Stimulated activated CD4-positive, alpha-beta T cell treated with anti-CD3 and anti-CD28 coated beads, Interleukin-4, amount 100 ng/mL, for 24 hours (primary cell): ENCODE measurements at places on chromosomes 5 and 9.

- DNase-seq = no peak
These were observed 744.8 kb downstream of the KCTD16 start for GRCh38 chr5:144915452-144915851.

- DNase-seq = no peak
These were observed 269.6 kb downstream of the ELAVL2 start for GRCh38 chr9:23556459-23556858.

- DNase-seq = no peak
These were observed 150.5 kb downstream of the BNC2 start for GRCh38 chr9:16719921-16720320.

DNA sequence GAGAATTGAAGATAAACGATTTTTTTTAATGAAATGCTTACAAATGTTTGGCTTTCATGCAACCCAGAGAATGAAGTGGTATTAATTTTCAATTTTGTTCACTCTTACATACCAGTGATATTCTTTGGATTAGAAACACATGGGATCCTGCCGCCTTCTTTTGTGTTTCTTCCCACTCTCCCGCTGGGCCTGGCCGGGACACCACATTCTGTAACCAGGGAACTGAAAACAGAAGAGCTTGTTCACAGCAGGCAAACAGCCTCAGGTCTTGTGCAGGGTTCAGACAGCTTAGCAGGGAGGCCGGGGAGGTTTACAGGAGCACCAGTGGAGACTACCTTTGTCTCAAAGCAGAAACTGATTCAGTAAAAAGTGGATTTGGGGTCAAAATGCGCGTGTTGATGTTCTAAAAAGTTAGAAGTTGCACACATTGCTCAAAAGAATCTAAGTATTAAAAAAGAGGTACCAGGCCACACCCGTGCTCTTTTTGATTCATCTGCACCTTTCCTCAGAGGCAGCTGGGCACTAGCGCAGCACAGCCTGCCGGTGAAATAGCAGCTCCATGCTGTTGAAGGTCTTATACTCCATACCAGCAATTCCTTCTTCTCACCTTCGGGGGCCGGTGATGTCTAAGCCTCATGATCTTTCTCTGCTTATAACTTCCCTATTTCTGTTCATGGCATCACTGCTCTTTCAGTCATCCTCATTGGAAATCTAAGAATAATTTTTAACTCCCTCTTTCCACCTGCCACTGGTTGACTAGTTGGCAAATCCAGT is 67.1 kb downstream of the GRAMD2B start:
- DNase-seq = no peak

DNA sequence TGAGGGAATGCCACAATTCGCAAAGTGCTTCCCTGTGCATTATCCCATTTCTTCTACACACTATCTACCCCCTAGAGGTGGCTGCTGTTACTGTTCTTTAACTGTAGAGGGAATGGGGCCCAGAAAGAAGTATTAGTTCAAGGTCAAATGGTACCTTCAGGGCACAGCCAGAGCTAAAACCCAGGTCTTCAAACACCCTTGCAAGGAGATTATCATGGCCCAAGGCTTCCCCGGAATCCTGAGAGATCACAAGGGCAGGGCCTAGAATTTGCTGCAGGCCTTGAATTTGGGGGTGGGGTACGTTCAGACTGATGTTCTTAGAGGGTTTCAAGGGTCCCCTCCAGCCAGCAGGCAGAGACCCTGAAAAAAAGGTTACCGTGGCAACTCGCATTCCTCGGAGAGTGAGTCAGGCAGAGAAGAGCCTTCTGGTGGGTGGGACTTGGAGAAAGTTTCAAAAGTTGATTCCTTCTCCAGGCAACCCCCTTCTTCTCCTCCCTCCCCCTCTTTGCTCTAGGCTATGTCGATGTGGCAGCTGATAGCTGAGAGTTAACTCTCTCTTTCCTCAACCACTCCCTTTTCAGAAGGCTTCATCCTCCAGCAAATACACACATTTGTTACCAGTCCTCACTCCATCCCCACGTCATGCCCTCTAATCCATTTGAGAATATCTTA is 1.9 kb downstream of the SPARC start:
- DNase-seq = no peak

- DNase-seq = no peak
These were observed 429.9 kb downstream of the GABRG2 start for GRCh38 chr5:162497455-162497854.

DNA sequence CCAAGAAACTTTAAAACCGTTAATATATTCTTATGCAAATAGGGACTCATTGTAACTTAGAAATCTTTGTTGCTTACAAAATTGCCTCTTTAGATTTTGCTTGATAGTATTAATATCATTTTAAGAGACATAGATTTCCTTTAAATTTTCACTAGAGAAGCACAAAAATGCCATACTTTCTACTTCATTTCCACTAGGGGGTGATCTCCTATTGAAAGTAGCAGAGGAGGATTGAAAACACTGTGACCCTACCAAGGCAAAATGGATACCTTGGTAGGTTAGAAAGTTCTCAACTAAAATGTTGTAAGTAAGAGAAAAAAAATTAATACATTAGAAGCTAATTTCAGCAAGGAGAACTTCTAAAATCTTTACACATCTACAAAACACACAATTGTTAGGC is 204.9 kb downstream of the CHSY3 start:
- DNase-seq = no peak

DNA sequence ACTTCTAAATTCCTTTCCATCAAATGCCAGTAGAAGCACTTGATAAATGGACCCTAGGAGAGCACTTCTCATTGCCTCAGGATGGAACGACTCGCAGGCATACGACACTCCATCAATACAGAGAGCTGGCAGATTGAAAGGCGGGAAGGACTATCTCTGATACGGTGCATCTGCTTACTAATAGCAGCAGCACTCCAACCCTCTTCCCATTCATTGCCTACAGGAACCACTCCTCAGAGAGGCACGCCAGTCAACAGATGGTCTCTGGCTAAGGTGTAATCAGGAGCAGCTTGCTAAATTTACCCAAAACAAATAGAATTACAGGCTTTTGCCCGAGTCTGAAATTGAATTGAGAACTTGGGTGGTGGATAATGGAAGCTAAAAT is 168.1 kb downstream of the EFNA5 start:
- no peak for DNase-seq

- DNase-seq = no peak
These were observed 189.0 kb upstream of the MEF2C start for GRCh38 chr5:89071941-89072331.

GRCh38 chr5:74594137-74595040 is 46.1 kb downstream of the ENC1 start:
- no peak for DNase-seq
